ENCODE measurements at places on chromosomes 7 and 10.

- DNase-seq: no peak
Observed at GRCh38 chr7:100176096-100177044, 811 bp downstream of the GPC2 start.

GRCh38 chr10:116164291-116164690, 108.7 kb downstream of the GFRA1 start:
- DNase-seq: no peak

DNA sequence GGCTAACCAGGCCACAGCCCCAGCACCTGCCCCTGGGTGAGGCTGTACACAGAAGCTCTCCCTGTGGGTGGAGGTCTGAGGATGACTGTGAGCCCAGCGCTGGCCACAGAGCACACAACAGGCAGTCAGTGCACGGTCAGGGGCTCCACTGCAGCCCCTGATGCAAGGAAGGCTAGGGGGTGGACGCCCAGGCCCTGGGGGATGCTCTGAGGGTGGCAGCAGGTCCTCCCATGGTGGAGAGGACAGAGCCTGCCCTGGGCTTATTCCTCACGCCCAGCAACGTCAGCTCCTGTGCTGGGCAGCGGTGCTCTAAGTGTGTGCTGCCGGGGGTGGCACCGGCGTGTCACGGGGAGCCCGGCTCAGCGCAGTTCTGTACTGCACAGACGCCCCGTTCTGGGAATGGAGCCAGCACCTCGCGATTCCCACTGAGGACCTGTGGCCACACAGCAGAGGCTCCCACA, 223.2 kb downstream of the MAD1L1 start:
- no peak for DNase-seq

DNA sequence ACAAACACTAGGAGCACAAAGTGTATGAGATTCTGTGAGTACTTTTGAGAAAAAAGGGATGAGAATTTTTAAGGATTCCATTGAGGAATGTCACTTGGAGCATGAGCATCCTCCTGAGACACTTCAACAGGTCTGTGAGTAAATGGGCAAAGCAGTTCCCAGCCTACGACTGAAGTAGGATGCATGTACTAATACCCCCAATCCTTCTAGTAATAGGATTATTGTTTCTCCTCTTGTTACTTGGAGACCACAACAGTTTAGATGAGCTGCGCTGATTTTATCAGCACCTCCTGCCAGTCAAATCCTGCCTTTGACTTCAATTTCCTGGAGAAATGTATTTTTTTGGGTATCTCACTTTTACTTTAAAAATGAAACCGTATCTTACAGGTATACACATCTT, 820 bp downstream of the BBS9 start:
- no peak for DNase-seq

GRCh38 chr10:124694481-124695220, 49.5 kb downstream of the FAM53B start:
- DNase-seq: no peak

- DNase-seq: peak; percentile 89
Observed at GRCh38 chr10:72272689-72273409, 875 bp upstream of the DDIT4 start.

- DNase-seq: no peak
Observed at GRCh38 chr10:14412624-14413023, 81.9 kb upstream of the FRMD4A start.

GRCh38 chr7:1093502-1093843, 5.6 kb downstream of the GPER1 start:
- no peak for DNase-seq

DNA sequence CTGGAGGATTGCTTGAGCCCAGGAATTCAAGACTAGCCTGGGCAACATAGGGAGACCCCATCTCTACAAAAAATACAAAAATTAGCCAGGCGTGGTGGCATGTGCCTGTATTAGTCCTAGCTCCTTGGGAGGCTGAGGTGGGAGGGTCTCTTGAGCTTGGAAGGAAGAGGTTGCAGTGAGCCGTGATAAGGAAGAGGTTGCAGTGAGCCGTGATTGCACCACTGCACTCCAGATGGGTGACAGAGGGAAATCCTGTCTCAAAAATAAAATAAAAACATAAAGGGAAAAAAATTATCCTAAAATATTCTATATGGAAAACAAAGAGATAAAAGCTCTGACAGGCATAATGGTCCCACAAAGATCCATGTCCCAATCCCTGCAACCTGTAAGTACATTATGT, 87.9 kb upstream of the KAT6B start:
- DNase-seq: no peak

- no peak for DNase-seq
Observed at GRCh38 chr10:3167611-3168330, 4.8 kb downstream of the PITRM1 start.

GRCh38 chr10:12412666-12413368, 63.5 kb downstream of the CAMK1D start:
- DNase-seq: no peak

GRCh38 chr7:131098527-131098926, 229.1 kb upstream of the MKLN1 start:
- DNase-seq: no peak

- no peak for DNase-seq
Observed at GRCh38 chr10:34160595-34160994, 654.5 kb downstream of the PARD3 start.

DNA sequence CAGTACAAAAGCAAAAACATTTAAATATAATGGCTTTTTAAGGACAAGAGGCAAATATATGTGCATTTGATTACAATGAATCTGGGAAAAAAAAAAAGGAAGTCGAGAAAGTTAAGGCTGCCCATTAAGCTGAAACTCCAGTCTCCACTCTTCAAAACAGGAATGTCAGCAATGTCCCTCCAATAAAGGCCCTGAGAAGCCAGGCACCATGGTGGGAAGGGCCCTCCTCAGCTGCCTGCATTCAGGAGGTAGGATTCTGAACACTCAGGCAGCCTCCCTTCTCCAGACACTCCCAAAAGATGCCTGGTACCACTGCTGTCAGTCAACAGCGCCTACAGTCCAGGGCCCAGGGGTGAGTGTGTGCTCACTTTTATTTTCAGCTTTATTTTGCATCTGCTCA, 121.3 kb upstream of the MGMT start:
- DNase-seq: no peak

- peak; percentile 31 for DNase-seq
Observed at GRCh38 chr7:5231811-5232484, 41.9 kb downstream of the WIPI2 start.

DNA sequence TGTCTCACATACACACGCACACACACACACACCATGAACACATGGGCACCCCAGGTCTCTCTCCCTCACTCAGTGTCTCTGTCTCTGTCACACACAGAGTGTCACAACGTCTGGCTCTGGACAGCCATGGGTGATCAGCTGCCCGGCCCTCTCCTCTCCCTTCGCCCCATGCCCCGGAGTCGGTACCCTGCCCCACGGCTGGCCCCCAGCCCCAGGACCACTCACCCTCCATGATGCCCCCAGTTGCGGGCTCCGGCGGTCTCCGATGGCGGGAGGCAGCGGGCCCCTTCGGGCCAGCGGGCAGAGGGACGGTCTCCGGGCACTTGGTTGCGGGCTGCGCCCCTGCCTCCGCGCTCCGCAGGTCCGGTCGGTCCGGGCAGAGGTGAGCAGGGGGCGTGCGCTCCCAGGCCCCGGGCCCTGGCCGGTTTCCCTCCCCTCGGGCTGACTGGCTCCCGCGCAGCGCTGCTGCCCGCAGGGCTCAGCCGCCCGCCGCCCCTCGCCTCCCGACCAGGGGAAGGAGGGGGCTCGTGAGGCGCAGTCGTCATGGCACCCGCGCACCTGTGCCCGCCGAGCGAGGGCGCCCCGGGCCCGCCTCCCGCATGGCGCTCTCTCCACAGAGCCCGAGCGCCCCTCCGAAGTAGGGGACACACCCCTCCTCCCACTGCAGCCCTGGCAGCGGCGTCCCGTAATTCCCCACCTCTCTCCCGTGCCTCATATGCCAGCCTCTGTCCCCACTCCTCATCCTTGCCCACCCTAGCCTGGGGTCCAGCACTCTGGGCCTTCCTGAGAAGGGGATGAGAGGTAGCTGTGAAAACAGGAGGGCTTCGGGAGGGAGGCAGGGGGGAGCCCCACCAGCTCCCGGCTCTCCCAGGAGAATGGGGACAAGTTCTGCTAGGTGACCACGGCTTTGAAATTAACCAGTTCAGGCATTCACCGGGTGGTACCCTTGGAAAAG, at the start of gene NPFFR1:
Gene NPFFR1, minus strand, starts transcription at position 560 of the 955 bp plus-strand sequence. Its CDS starts 328 bp downstream, at position 232.
- DNase-seq: no peak

Data from left colon (tissue), 2 donors.